Pancreas (tissue), 10 donors: ENCODE measurements at places on chromosomes 16 and 17.
A peak's percentile ranks its signal among the peaks of the same experiment; 100 is the strongest.

DNA sequence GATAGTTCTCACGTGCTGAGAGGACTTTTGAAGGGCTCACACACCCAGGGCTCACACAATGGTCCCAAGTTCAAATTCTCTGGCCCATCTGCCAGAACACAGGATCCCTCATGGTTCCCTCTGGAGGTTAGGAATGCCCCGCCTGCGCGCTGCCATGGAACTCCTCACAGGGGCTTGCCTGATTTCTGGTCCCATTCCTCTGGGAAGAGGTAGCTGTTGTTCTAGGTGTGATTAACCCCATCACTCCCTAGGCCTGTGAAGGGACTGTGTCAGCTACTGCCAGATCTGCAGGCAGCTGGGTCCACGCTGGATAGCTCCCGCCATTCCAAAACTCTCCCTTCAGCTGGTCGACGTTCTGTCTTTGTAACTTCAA, 2.3 kb upstream of the ARMC5 start:
- DNase-seq: no peak

DNA sequence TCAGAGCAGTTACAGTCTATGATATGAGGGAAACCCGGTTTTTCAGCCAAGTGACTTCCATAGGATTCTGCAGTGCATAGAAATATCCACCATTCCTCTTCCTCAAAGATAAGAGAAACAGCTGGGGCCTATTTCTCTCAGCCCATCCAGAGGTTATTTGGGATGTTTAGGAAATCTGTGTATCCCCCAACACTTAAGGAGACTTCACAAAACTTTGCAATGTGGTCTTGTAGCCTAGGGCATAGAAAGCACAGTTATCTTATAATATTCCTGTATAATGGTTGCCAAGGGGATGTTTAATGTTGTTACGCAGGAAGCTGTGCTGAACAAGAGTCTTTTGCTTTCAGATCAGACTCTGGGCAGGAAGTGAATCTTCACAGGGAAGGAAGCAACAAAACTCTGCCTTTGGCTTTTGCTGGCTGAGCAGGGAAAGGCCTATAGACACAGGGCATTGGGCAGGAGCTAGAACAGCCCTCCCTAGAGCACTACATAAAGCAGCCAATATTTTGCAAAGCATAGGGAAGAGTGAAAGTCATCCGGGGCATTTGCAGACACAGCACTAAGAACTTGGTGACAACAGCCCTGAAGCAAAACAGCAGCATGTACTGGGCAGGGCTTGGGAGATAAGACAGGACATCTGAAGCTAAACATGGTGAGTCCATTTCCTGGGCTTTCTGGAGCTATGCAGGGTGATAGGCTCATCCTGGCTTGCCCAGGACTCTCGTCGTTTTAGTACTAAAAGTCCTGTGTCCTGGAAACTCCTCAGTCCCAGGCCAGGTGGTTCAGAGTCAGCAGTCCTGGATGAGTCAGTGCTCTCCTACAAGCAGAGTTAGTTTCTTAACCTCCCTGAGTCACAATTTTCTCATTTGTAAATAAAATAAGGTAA, 18.7 kb upstream of the BEAN1 start:
- DNase-seq: no peak

- no peak for DNase-seq
Observed at GRCh38 chr17:37391146-37391545, 15.4 kb downstream of the C17orf78 start.

DNA sequence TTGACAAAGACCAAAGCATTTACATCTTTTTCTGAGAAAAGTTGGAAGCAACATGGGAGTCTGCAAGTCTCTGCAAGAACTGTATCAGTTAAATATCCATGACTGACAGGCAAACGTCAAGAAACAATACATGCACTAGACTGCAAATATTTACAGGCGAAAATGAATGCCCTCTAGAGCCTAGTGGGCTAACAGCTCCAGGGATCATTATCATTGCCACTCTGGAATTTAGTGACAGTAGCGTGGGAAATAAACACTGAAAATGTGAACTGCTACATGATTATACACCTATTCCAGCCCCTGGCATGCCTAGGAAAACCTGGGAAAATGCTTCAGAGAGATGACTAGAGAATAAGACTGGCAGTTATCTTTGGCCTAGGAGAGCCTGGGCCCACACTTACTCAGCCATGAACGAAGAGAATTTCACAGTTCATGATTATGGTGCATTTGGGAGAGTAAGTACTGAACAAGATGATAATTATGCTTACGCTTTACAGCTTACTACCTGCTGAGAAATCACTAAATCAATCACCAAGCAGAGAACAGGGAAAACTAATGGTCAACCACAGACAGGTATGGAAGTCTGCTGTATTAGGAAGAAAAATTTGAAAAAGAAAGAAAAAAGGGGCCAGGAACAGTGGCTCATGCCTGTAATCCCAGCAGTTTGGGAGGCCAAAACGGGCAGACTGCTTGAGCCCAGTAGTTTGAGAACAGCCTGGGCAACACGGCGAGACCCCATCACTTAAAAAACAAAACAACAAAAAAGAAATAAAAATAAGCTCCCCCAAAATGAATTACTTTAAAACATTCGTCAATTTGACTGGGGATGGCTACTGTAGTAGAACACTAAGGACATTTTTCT, 66.6 kb upstream of the CLEC18B start:
- no peak for DNase-seq

GRCh38 chr17:32931686-32932085, 3.7 kb downstream of the TMEM98 start:
- DNase-seq: no peak

DNA sequence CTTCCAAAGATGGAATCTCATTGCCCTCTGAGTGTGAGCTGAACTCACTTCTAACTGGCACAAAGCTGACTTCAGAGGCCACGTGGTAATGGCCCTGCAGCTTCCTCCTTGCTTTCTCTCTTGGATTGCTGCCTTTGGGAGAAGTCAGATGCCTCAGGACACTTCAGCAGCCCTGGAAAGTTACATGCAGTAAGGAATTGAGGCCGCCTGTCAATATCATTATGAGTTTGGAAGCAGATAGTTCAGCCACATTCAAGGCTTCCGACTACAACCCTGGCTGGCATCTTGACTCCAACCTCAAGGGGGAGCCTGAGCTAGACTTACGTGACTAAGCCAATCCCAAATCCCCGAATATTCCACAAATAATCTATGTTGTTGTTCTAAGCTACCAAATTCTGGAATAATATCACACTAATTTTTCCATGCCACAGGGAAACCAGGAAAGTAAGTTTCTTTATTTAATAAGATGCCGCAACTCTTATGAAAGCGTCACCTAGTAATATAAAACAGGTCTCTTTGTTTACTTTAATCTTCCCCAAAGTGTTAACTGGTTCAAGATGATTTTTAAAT, 13.6 kb downstream of the CEP20 start:
- no peak for DNase-seq

- no peak for DNase-seq
Observed at GRCh38 chr16:48583075-48584065, 26.6 kb downstream of the N4BP1 start.

GRCh38 chr17:50420419-50421112, 5.5 kb upstream of the ACSF2 start:
- DNase-seq: no peak

GRCh38 chr17:32335687-32336086, 6.3 kb downstream of the C17orf75 start:
- no peak for DNase-seq

GRCh38 chr17:18017958-18018357, 21.0 kb downstream of the ATPAF2 start:
- no peak for DNase-seq

GRCh38 chr17:72049914-72050313, 70.9 kb upstream of the SOX9 start:
- no peak for DNase-seq

GRCh38 chr16:74605746-74606520, 981 bp downstream of the GLG1 start:
- no peak for DNase-seq

GRCh38 chr17:9487406-9487805, 88.2 kb downstream of the STX8 start:
- DNase-seq: no peak

DNA sequence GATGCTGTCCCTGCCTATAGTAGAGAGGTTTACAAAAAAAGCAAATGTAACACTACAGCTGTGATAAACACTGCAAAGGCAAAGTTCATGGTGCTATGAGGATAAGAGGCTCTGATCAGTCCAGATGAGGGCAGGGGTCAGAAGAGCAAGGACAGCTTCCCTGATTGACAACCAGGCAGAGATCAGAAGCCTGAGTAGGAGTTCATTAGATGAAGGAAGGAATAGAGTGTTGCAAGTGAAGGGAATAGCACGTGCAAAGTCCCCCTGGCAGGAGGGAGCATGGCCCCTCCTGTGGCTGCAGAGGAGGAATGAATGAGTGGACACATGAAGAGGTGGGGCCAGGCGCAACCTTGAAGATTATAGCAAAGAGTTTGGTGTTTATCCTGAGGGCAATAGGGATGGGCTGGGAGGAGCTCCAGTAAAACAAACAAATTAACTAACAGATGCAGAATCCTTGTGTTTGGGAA, 208.4 kb upstream of the IRX5 start:
- no peak for DNase-seq

GRCh38 chr16:5502467-5502869, 404.9 kb upstream of the EEF2KMT start:
- no peak for DNase-seq

GRCh38 chr16:82081264-82081663, 46.2 kb downstream of the HSD17B2 start:
- DNase-seq: no peak

DNA sequence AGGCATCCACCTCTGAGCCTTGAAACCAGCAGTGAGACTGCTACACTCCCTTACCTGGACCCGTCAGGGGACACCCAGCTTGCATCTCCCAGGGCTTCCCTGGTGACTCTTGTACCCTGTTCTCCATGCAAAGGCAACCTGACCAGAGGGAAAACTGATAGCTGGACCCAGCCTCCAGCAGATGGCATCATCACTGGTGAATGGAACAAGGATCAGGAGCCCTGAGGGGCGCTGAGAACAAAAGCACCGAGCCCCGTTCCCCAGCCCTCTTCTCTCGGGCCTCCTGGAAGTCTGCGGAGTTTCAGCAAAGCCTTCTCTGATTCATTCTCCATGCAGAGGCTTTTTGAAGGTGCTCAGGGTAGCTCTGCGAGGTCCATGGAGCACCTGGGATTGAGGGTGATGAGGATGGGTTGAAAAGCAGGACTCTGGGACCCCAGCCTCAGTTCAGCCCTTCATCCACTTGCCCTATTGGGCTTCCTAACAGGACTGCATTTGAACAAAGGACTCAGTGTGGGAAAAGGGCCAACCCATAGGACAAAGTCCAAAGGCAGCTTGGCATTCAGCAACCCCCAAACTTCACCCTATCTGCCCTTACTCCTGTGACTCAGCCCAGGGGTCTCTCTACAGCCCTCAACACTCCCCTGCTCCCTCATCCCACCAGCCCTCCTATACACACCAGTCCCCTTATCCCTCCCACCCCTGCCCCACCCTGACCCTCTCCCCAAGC, 45.0 kb upstream of the LHX1 start:
- DNase-seq: no peak

- peak; percentile 93 for DNase-seq
Observed at GRCh38 chr17:73770115-73770848, 126.0 kb upstream of the SDK2 start.

DNA sequence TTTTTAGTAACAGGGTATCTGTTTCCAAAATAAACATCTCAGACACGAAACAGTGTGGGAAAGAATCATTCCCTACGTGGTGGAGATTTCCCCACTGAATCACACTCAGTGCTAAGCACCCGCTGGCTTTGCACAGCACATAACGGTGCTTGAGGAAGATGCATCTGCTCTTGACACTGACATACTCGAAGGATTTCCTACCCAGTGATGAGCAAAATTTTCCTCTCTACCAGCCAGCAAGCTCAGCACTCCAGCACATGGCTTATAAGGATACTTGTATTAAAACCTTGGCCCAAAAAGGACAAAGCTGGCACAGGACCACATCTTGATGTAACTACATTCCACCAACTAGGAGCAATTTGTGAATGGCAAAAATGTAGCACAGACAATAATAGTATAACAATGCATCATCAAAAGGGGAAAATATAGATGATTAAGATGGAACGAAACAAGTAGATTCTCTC, 59.0 kb downstream of the ANKFY1 start:
- DNase-seq: no peak

- DNase-seq: no peak
Observed at GRCh38 chr16:73915935-73916334, 380.7 kb upstream of the PSMD7 start.

GRCh38 chr17:65660947-65661346, 99.5 kb upstream of the AXIN2 start:
- DNase-seq: no peak

- no peak for DNase-seq
Observed at GRCh38 chr17:62725791-62726249, 82.3 kb downstream of the MARCHF10 start.

DNA sequence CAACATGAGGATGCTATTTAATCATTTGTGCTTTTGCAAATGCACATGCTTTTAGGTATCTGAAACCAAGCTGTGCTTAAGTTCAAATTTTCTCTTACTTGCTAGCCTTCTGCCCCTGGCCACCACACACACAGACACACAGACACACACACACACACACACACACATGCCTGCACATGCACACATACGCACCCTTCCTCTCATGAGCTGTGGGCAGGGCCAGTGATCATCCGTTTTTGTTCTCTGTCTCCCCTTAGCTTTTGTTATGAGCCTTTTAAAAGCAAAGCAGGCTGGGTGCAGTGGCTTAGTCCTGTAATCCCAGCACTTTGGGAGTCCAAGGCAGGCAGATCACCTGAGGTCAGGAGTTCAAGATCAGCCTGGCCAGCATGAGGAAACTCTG, 34.2 kb downstream of the CD300LF start:
- DNase-seq: no peak

GRCh38 chr16:75251280-75252048, at the start of gene BCAR1:
Gene BCAR1 (minus strand): TSS chr16:75251624. CDS start chr16:75251482, 142 bp downstream.
- peak; percentile 92 for DNase-seq

DNA sequence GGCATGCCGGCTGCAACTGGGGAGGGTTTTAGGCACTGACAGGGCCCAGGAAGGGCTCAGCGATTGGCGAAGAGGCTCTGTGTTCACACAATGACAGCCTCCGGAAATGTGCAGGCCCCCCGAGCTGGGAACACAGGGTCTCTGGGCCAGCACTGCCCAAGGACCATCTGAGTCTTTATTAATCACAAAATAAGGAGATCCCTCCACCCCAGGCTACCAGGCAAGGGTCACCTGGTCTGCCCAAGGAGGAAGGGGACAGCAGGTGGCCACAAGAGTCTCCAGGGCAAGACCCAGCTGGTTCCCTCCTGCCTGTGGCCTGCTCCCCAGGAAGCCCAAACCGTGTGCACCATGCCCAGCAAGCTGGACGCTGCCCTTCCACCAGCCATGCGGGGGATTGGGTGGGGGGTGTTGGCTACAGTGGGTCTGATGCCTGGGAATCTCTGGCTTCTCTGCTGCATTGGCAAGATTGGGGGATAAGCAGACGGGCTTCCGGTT, 52.1 kb upstream of the TNRC6C start:
- no peak for DNase-seq
